ENCODE measurements at places on chromosomes 16 and 17.

DNA sequence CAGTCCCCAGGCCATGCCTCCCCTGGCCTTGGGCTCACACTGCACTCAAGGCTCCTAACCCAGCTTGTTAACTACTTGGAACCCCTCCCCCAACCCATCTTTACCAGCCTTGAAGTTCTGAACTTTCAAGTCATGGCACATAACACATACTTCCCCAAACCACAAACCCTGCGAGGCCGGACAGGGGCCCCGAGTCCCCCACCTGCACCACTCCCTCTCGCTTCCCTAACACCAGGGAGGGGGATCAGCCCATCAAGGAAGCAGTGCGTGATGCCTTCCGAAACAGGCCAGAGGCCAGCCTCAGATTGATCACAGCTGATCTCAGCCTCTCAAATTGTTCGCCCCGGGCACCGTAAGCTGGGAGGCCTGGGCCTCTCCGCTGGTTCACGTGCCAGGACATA, 3.0 kb upstream of the NLRC3 start:
- no peak for DNase-seq

DNA sequence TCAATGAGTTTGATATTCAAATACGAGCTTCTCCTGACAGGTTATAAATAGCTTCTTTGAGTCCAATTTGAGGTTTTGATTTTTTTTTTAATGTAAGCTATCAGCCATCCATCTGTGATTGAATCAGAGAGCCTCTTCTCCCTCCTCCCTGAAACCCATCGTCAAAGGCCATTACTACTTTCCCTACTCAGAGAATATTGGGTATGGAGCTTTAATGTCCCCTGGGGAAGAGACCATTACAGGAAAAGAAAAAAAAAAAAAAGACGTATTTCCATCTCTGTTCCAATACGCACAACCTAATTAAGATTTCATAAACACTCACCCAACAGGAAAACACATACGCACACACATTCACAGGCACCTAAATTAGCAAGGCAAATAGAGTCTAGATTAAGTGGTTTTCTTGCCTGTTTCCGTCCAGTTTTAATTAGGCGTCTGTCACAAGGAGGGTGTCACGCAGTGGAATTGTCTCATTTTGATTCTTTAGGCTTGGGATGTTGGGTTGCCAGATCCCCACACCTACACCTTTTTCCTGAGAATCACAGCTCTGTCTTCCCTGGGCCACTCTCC, 194.3 kb upstream of the RPL38 start:
- DNase-seq: no peak

DNA sequence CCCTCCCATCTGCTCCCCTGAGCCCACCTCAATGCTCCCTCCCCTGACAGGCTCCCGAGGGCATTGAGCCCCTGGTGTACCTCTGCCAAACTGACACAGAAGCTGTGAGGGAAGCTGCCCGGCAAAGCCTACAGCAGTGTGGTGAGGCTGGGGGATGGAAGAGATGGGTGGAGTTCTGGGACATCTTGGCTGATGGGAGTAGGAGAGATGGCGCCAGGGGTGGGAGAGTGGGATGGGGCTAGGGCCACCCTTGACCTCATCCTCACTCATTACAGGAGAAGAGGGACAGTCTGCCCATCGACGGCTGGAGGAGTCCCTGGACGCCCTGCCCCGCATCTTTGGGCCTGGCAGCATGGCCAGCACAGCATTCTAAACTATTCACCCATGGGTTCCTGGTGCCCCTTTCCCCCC, 16.2 kb upstream of the CTCF start:
- DNase-seq: no peak

DNA sequence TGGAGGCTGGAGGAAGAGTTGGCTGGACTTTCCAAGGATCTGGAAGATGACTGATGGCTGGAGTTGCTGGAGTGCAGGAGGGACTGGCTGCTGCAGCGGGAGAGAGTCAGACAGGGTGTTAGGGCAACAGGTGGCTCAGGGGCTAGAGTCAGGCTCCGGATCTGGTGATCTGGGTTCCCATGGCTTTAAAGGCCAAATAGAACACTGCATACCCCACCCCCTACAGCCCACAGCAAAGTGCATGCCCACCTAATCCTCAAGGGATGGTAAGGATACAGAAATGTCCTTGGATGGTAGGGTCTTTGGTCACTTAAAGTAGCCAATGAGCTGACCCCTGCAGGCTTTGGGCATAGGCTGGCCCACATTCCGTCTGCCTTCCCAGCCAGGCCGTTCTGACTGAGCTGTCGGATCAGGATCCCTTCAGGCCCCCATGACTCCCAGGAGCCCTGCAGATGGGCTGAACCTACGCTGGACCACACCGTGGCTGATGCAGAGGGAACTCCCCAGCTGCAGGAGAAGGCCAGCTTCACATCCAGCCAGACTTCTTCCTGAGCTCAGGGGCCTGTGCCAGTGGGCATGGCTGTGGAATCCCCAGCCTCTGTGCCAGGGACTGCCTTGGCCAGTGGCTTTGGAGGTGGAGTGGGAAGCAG, 13.9 kb downstream of the TNS4 start:
- DNase-seq: no peak

- peak; percentile 37 for DNase-seq
These were observed 9.8 kb downstream of the TMEM204 start for GRCh38 chr16:1543085-1543896.

DNA sequence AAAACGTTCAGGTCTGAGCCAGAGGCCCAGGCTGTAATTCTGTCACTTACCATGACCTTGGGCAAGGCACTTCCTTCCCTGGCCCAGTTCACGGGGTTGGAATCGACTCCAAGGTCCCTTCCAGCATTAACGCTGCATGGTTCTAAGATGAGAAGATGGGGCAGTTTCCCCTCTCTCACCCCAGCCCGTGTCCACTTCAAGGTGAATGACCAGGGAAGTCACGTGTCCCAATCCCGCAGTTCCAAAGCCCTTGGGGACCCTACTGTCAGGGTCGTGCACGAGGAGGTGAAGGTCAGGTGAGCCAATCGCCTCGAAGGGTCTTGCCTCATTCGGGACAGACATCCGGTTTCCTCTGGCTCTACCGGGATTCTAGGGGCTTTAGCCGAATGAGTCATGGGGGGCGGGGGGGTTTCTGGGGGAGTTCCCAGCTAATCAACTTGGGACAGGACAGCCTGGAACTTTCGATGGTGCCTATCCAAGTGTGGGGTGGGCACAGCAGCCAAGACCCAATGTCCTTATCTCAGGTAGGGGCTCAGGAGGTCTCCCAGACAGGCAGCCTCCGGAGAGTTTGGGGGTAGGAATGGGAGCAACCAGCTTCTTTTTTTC, 762 bp upstream of the CSF3 start:
- DNase-seq: no peak

GRCh38 chr16:53666786-53667415, 36.8 kb downstream of the RPGRIP1L start:
- DNase-seq: no peak

- no peak for DNase-seq
These were observed 79.5 kb downstream of the GNAO1 start for GRCh38 chr16:56270828-56271227.

DNA sequence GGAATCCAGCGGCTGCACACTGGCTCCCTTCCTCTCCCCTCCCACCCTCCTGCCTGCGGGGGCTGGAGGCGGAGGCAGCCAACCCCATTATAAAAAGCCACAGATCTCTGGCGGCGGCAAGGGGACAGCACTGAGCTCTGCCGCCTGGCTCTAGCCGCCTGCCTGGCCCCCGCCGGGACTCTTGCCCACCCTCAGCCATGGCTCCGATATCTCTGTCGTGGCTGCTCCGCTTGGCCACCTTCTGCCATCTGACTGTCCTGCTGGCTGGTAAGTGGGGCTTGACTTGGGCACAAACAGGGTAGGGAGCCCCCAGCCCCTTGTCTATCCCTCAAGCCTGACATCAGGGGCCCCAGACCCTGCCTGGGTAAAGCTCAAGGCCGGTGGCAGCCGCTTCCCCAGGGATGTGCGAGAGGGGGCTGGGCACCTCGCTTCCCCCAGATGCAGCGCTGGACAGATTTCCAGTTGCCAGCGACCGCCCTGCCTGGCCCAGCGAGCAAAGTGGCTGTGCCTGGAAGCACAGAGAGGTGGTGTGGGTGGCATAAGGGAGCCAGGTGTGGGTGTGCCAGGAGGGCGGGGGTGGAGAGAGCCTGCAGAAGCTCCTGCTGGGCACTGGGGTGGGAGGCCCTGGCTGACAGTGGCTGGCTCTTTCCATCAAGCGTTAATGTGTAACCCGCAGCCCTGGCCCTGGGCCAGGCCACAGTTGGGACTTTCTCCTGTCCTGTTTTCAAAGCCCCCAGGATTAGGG, at the start of gene CX3CL1:
Gene CX3CL1, plus strand, starts transcription at position 119 of the 745 bp plus-strand sequence. Its CDS starts 79 bp downstream, at position 198.
- peak; percentile 73 for DNase-seq

DNA sequence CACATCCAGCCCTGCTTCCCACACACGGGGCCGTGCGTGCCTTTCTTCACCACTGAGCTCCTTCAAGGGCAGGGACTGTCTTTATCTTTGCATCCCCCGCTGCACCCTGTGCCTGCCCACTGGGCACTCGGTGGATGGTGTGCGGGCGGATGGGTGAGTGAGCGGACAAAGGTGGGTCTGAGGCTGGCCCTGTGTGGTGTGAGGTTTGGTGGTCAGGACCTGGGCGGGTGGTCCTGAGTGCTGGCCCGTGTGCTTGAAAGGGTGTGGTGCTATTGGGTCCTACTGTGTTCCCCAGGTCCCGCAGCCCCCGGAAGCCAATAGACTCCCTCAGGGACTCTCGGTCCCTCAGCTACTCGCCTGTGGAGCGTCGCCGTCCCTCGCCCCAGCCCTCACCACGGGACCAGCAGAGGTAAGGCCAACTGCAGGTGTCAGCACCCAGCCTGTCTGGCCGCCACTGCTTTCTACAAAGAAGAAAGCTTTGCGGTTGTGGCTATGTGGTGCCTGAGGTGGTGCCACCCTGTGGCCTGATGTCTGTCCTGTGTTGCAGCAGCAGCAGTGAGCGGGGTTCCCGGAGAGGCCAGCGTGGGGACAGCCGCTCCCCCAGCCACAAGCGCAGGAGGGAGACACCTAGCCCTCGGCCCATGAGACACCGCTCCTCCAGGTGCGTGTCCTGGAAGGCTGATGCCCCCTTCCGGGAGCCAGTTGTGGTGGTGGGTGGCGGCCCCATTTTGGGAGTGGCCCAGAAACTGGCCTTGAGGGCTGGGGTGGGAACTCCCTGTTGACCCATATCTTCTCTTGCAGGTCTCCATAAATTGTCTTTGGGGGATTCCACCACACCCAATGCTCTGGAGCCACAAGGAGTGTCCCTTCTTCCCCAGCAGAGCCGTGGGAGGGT, 6.8 kb downstream of the ELOB start:
- DNase-seq: peak; percentile 55

DNA sequence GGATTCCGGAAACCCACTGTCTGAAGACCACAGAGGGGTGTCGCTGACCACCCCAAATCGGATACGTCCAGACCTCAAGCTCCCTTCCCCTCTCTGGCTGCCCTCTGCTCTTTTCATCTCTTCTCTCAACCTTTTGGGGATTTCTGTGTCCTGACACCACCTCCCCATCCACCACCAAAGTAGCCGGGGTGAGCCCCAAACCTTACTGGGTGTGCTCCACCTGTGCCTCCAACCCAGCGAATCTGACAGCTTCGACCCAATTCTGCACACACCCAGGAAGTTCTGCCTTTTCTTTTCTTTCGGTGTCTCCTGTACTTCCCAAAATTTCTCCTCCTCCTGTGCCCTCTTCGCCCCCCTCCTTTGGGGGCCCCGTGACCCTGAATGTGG, 534 bp downstream of the KCTD11 start:
- DNase-seq: no peak

DNA sequence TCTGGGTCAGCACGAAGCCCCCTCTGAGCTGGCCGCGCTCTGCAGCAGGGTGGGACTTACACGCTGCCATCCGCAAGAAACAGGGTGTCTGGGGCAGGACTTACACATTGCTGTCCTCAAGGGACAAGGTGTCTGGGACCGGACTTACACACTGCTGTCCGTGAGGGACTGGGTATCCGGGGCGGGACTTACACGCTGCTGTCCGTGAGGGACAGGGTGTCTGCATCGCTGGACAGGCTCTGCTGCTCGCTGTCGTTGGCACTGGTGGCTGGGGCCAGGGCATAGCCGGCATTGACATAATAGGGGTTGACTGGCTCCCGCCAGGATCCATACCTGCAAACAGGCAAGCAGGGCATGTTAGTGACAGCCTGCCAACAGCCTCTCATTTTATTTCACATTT, 31.4 kb downstream of the PDIA2 start:
- DNase-seq: no peak

GRCh38 chr16:57773655-57774295, 28.5 kb downstream of the KIFC3 start:
- no peak for DNase-seq

GRCh38 chr17:9044772-9045463, 23.6 kb downstream of the NTN1 start:
- DNase-seq: no peak

- DNase-seq: no peak
These were observed 167.9 kb upstream of the GSE1 start for GRCh38 chr16:85445064-85445778.

GRCh38 chr16:27314161-27314723, 468 bp downstream of the IL4R start:
- peak; percentile 78 for DNase-seq

- peak; percentile 85 for DNase-seq
These were observed 116.5 kb downstream of the ADCY9 start for GRCh38 chr16:3999479-4000325.

GRCh38 chr16:3829631-3830536, 50.6 kb downstream of the CREBBP start:
- DNase-seq: no peak

GRCh38 chr17:69945698-69946185, 129.3 kb upstream of the KCNJ16 start:
- no peak for DNase-seq

- DNase-seq: no peak
These were observed 13.2 kb downstream of the GABARAPL2 start for GRCh38 chr16:75579281-75579834.

GRCh38 chr17:4541328-4542002, 13.7 kb downstream of the MYBBP1A start:
- no peak for DNase-seq

- DNase-seq: peak; percentile 43
These were observed 64.5 kb upstream of the RBFOX1 start for GRCh38 chr16:7268182-7268581.
